ENCODE measurements at places on chromosomes 13 and 19.

- H3K36me3 ChIP-seq, result no peaks in the 10 kb centered on the region
- H3K4me3 ChIP-seq, result no peak overlapping the region
- no peak overlapping the region for H3K27ac ChIP-seq
- no peaks in the 10 kb centered on the region for H3K4me1 ChIP-seq
- no peak for DNase-seq
- no peaks in the 10 kb centered on the region for H3K27me3 ChIP-seq
Measured at GRCh38 chr13:110769097-110769496, 55.6 kb downstream of the ING1 start.

- H3K36me3 ChIP-seq, result no peaks in the 10 kb centered on the region
- no peak for DNase-seq
- H3K27ac ChIP-seq, result no peak overlapping the region
- H3K4me3 ChIP-seq, result no peak overlapping the region
- H3K4me1 ChIP-seq, result no peaks in the 10 kb centered on the region
Measured at GRCh38 chr13:96935901-96936300, 58.4 kb downstream of the OXGR1 start.

GRCh38 chr13:54185101-54185500 is 1156.5 kb downstream of the OLFM4 start:
- H3K4me1 ChIP-seq, result no peaks in the 10 kb centered on the region
- no peak overlapping the region for H3K4me3 ChIP-seq
- no peak overlapping the region for H3K27ac ChIP-seq
- no peak for DNase-seq
- H3K36me3 ChIP-seq, result no peaks in the 10 kb centered on the region

DNA sequence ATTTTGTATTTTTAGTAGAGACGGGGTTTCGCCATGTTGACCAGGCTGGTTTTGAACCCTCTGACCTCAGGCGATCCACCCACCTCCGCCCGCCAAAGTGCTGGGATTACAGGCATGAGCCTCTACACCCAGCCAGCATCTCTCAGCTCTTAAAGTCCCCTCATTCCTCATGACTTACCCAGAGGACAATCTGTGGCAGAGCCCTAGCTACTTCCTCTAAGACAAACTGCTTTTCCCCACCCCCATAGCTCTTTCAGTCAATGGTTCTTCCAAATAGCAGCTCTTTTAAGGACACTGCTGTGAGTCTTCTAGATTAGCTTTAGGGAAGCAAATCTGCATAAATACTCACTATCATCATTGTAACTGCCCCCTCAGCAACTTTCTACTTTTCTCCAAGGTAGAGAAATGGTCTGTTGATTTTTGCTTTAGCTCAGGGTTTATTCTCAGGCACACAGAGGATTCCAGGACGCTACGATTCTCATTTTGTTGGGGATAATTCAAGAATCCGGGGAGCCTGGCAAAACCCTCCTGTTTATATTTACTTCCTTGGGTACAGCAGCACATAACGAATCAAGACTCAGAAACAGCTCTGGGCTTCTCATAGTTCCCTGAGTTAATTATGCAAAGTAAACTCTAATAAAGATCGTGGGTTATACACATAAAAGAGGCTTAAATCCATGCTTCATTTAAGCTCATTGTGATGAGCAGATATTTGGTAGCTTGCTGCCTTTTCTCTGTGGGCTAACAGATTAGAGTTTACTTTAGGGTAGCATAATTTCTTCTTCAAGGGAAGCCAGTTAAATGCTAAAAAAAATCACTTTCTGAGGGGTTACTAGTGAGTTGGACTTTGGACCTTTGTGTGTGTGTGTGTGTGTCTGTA is 357.4 kb downstream of the TDRD3 start:
- no peaks in the 10 kb centered on the region for H3K27me3 ChIP-seq
- no peak overlapping the region for H3K27ac ChIP-seq
- no peak overlapping the region for H3K4me3 ChIP-seq
